Kidney glomerular epithelial cell (primary cell): ENCODE measurements at places on chromosomes 4 and X.

- no peak for DNase-seq
Observed at GRCh38 chr4:170058826-170059225, 30.9 kb downstream of the AADAT start.

DNA sequence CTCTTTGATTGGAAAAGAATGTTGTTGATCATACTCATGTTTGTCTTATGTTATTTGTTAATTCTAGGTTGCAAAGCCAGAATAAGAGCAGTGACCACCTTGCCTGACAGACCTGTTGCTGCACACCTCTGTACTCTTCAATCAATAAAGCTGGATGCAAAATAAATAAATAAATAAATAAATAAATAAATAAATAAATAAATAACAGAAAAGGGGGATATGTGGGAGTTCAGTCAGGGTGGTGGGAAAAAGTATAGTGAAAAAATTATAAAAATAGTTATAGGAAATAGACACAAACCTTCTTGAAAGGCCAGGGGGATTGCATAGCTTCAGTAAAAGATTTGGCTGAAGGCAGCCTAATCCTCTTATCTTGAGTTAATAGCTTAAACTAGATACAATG, 51.3 kb downstream of the TENT5D start:
- no peak for DNase-seq

GRCh38 chr4:95059663-95060062, 301.9 kb downstream of the BMPR1B start:
- no peak for DNase-seq

- DNase-seq, result peak; percentile 19
Observed at GRCh38 chr4:15779306-15779705, 1.2 kb downstream of the CD38 start.

GRCh38 chr4:7384003-7384928, 50.5 kb downstream of the PSAPL1 start:
- DNase-seq, result no peak
